Activated gamma-delta T cell treated with Interleukin-2 at 50 U/mL for 16 hours (primary cell): ENCODE measurements at places on chromosomes 6 and 20.

GRCh38 chr6:141024526-141024925 is 1108.2 kb upstream of the GJE1 start:
- DNase-seq: no peak

DNA sequence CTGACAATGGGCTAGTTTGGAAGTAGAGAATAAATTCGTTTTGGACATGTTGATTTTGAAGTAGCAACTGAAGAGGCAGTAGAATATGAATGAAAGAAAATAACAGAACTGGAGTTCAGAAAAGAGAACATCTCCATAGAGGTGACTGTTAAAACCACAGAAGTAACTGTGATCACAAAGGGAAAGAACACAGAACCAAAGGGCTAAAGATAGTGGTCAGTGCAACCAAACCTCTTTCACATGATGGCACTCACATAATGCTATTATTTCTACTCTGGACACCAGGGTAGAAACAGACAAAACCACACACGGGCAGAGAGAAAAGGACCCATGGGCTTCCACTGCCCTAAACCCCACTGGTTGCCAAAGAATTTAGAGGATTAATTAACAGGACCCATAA is 58.5 kb downstream of the CDK19 start:
- no peak for DNase-seq

GRCh38 chr6:21521276-21521675 is 72.3 kb upstream of the SOX4 start:
- no peak for DNase-seq

DNA sequence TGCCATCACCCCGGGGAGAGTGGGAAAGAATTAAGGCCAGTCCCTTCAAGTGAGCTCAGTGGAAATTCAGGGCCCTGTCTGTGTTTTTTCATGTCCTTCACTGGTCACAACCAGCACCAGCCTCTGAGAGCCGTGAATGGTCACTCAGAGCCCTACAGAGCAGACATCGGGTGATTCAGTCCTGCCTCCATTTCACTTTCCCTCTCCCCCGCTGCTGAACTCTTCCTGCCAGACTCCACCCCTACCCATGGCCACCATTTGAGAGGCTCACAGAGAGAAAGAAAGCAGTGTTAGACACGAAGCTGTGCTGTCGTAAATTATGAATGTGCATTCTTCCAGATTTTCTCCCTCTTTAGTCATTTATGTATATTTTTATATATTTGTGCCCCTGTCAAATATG is 5.4 kb downstream of the R3HDML start:
- DNase-seq: no peak

GRCh38 chr6:27043244-27043643 is 204.3 kb upstream of the PRSS16 start:
- DNase-seq: no peak

GRCh38 chr6:16521528-16521927 is 239.7 kb downstream of the ATXN1 start:
- DNase-seq: no peak

GRCh38 chr6:124073820-124074587 is 270.3 kb downstream of the NKAIN2 start:
- DNase-seq: no peak

- DNase-seq: no peak
Observed at GRCh38 chr6:146892613-146893401, 294.0 kb downstream of the ADGB start.

GRCh38 chr20:43925215-43925614 is 10.6 kb downstream of the TOX2 start:
- peak; percentile 28 for DNase-seq

DNA sequence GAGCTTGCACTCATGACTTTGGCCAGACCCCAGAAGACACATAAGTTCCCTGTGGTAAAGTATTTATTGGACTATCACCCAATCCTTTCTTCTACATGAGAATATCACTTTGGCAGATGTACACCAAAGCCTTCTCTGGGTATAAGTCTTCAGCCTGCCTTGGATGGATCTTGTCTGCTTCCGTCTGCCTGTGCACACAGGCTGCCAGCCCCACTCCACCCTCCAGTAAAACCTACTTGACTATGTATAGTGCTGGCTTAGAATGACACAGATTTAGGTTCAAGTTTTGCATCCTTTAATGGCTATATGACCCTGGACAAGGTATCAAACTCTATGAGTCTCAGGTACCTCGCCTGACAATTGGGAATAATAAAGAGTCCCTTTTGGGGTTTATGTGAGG is 63.4 kb downstream of the BACH2 start:
- no peak for DNase-seq

GRCh38 chr20:24790746-24791283 is 158.3 kb upstream of the CST7 start:
- no peak for DNase-seq

DNA sequence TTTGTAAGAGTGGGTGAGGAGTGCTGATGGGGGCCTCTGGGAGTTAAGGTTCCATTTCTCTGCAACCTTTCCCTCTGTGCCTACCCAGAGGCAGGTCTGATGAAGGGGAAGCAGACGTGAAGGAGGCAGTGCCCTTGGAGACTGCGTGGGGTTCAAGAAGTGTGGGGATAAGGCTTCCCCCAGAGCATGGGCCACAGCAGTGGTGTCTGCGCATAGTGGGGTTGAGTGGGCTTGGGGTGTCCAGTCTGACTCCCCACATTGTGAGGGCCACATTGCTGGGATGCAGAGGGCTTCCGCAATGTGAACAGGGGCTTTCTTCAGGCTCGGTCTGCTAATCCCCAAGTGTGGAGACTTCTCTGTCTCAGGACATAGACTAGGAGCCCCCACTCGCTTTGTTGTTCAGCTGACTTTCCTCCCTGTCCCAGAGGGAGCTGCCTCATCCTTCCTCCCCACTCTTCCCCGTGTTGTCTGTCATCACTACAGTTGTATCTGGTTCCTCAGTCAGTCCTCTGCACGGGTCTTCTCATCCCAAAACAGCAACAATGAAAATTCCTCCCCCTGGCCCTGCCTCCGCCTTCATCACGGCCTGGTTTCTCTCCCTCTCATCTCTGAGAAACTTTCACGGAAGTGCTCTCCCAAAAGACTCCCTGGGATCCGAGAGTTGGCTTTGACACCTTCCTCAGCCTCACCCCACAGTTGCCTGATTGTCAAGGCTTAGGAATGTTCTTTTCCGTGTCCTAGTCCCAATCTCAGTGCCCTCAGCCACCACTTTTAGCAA is 2.8 kb downstream of the EBF4 start:
- DNase-seq: no peak

- no peak for DNase-seq
Observed at GRCh38 chr6:63352069-63352543, 32.3 kb upstream of the LGSN start.

DNA sequence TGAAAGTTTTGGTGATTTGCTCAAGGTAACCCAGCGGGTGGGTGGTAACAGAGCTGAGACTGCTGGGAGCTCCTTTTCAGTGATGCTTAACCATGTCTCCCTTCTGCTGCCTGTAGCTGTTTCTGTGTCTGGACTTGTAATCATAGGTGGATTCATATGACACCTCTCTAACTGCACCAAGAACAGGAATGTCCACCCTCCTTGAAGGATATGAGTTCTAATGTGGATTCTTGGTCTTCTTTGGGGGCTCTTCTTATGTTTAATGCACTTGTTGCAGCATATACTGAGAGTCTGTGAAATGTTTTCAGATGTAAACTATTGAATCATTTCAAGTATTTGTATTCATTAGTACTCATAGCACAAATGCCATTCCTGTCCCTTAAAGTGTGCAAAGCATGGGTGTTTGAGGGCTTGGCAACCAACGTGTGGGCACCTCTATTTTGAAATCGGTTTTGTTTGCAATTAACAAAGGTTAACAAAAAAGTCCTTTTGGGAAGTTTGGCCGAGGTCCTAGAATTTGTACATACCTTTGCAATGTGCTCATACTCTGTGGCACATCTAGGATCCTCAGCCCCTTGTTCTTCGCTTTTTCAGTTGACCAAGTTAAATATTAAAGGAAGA is 138.0 kb downstream of the SOX4 start:
- no peak for DNase-seq

DNA sequence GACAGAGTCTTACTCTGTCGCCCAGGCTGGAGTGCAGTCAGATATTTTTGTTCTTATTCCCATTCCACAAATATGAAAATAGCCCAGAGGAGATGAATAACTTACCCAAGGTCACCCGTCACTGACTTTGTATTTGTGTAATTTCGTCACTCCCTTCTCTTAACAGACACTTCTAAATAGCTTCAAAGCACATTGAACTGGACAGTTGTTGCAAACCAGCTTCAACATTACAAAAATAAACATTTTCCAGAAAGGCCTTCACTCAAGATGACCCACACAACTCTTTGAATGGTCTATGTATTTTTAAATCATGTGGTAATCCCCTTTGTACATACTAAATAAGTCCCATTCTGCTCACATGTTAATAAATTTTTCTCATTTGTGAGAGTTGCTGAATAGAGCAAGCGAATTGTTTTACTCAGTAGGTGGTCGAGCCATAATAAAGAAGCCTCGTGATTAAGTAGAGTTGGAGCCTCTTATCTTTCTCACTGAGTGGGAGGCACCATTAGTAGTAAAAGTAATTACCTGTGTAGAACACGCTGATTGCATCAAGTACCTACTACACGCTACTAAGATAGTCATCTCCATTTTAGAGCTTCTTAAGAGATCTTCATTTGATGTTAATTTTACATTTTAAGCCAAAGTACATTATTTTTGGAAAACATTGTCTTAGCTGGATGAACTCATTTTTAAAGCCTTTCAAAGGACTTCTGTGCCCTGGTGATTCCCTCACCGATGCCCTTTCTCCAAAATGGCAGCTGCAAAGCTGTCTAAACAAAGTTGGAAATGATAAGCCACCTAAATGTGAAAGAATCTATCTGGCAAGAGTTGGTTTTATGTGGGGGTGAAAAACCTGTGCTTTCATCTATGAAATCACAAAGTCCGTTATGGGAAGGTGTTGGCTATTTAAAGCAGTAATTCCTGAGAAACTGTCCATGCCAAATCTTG is 110.0 kb downstream of the TSHZ2 start:
- no peak for DNase-seq

- no peak for DNase-seq
Observed at GRCh38 chr20:36116807-36117441, 37.6 kb upstream of the EPB41L1 start.

- DNase-seq: no peak
Observed at GRCh38 chr20:17928633-17929311, 39.8 kb downstream of the SNX5 start.

DNA sequence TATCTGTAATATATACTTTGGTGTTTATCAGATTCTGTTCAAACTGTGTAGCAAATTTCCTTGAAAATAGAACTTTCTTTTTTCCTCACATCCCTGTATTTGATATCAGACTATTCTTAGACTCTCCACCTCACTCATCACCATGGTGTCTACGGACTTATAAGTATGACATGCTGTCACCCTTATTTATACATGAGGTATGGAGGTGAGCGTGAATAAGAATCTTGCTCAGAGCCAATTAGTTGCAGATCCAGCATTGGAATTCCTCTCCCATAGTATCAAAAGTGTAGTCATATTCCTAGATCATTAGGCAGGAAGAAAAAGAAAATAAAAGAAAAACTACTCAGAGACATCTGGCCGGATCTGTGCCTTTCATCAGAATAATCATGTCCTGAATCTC is 43.0 kb downstream of the TPD52L1 start:
- no peak for DNase-seq

- DNase-seq: no peak
Observed at GRCh38 chr6:29975561-29975907, 33.2 kb downstream of the HLA-A start.

DNA sequence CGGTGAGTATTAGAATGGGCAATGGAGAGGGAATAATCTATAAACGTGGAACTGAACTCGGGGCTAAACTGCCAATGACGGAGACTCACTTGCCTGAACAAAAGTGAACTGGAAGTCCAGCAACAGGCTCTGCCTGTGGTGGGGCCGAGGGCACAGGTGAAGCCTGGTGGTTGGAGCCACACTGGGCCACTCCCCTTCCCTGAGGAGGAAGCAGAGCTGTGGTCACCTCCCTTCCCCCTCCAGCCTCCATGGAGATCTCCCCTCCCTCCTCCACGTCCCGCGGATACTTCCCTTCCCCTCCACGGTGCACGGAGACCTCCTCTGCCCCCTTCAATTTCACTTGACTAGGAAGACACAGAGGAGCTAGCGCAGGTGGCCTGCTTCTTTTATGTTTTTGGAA is 14.7 kb upstream of the DSP start:
- no peak for DNase-seq

- DNase-seq: no peak
Observed at GRCh38 chr6:79152269-79152737, 74.2 kb upstream of the PHIP start.

GRCh38 chr6:37339741-37340638 is 13.8 kb upstream of the RNF8 start:
- no peak for DNase-seq

DNA sequence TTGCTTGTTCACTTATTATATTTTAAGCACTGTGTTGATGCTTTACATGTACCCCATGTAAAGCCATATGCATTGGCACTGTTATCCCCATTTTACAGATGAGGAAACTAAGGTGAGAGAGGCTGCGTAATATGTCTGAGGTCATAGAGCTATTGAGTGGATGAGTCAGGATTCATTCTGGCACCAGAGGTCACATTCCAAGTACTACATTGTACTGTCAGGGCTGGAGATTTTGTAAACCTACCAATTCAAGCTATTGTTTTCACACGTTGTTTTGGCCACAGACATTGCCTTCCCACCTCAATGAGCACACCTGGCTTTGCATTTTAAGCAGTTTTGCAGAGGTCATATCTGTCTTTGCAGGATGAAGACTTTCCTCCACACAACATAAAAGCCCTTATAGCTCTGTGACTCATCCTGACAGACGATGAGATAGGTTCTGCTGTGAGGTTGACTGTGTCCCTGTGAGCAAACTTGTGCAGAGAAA is 33.2 kb downstream of the ANKS1A start:
- no peak for DNase-seq

DNA sequence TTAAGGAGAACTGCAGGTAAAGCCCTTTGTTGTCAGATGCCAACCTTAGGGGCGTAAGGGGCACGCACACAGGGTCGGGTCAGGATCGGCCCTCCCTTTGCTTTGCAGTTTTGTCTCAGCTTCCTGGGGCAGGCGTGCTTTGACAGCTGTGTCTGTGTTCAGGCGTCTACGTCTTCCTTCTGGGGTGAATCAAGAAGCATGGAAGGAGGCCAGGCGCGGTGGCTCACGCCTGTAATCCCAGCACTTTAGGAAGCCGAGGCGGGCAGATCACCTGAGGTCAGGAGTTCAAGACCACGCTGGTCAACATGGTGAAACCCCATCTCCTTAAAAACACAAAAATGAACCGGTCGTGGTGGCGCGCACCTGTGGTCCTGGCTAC is 1.3 kb downstream of the ZGPAT start:
- DNase-seq: peak; percentile 2

DNA sequence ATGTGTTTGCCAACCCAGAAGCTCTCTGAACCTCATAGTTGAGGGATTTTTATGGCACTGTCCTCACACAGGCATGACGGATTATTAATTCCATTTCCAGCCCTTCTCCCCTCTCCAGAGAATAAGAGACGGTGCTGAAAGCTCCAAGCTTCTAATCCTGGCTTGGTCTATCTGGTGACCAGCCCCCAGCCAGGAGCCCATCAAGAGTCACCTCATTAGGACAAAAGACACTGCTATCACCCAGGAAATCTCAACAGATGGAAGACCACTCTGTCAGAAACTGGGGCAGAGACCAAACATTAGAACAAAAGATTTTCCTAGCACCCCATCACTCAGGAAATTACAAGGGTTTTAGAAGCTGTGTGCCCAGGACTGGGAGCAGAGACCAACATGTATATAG is 48.2 kb downstream of the STMND1 start:
- DNase-seq: no peak
